ENCODE measurements at places on chromosomes 16 and 17.

GRCh38 chr16:89475144-89475543 lies 15.2 kb downstream of the ANKRD11 start:
- no peak for DNase-seq

- peak; percentile 83 for DNase-seq
Observed at GRCh38 chr17:10036511-10037061, 131.5 kb upstream of the RCVRN start.

GRCh38 chr17:45368651-45369050 lies 51.8 kb upstream of the MAP3K14 start:
- DNase-seq = no peak

DNA sequence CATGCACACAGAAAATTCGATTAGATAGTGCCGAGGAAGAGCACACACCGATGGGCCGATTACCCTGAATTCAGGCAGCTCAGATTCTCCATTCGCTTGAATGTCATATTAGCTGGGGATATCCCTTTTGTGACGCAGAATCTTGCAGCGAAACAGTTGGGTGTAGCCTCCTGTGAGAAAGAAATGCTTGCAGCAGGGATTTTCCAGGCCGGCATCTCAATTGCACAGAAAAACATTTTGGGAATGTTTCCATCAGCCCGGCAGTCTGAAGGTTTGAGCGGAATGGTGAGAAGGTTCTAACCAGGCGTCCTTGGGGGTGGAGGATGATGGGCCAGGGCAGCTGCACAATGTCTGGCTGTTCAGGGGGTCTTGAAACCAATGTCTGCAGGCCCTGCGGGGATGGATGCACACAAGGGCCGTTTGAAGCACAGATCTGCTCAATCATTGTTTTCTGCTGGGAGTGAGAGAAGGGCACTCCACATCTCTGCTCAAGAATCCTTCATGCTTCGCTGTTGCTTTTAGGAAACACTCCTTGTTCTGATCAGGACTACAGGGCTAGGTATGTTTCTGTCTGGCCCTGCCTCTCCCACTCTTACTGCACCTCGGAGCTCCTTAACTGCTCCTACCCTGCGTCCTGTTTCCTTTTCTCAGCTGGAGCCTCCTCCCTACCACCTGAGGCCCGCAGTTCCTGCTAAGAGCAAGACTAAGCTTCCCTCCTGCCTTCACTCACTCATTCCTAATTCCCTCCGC lies 94.6 kb downstream of the CMIP start:
- DNase-seq = no peak

GRCh38 chr17:72587156-72587555 lies 466.3 kb downstream of the SOX9 start:
- no peak for DNase-seq

DNA sequence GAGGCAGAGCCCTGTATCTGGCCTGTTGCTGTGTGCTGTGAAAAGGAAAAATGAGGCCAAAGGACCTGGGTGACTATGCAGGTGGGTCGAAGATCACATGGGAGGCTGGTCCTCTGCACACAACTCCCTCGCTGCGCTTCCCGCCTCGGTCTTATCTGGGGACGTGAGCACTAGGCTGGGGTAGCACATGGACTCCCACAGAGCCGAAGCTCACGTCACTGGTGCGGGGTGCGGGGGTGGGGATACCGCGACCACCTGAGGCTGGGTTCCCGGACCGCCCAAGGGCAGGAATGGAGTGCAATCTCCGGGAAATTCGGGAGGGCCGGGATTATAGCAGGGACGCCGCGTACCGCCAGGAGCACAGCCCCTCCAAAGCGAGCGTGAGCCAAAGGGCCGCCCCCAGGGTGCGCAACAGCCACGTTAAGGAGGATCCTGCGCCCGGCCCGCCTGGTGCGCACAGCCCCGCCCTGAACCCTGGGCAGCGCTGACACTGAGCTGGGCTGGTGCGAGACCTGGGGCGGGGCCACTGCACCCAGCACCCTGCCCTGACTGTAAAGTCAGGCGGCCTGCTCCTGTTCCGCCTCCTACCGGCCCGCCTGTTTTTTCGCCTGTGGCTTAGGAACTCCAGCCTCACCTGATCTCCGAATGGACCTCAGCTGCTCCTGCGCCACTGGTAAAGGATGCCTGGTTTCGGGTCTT lies 4.8 kb downstream of the MT1A start:
- peak; percentile 54 for DNase-seq

DNA sequence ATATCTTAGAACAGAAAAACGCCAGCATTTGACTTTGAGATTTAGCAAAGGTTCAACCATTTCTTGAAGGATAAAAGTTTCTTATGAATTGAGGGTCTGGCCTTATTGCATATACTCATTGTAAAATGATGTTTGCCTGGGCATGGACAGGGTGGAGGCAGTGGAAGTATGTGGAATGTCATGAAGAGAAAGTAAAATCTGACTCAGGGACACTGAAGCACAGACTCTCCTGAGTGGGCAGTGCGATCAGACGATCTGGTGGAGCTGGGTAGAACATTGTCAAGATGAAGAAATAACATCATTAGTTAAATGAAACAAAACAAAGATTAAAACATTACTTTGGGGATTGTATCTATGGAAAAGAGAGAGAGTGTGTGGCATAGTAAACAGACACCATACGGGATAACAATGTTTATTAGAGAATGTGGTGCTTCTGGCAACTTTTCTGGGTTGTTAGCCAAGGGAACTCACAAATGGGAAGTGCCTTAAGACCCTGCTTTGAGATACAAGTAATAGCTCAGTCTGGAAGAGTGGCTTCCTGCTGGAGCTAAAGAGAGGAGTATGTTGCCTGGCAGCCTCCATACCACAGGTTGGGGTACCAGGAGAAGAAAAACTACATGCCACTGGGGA lies 4.4 kb downstream of the MAP3K3 start:
- DNase-seq = no peak

DNA sequence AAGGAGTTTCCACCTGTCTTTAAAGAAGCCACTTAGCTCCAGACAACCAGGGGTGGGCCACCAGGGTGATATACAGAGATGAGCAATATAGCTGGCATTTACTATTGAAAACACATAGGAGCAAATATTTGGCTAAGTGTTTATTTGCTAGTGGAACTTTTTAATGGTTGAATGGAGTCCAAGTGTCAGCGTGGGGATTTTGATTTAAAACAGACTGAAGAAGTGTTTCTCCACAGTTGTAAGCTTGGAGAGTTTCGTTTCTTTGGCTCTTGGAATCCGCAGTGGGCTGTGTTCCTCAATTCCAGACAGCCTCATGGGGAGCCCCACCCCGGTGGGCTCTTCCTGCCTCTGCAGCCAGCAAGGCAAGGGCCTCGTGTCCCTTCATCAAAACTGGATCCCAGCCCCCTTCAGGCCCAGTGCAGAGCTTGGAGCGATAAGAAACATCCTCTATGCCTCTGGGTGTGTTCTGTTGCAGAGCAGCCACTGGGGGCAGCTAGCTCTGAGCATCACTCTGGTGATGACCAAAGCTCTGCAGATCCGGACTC lies 36.1 kb downstream of the NOG start:
- DNase-seq = no peak

DNA sequence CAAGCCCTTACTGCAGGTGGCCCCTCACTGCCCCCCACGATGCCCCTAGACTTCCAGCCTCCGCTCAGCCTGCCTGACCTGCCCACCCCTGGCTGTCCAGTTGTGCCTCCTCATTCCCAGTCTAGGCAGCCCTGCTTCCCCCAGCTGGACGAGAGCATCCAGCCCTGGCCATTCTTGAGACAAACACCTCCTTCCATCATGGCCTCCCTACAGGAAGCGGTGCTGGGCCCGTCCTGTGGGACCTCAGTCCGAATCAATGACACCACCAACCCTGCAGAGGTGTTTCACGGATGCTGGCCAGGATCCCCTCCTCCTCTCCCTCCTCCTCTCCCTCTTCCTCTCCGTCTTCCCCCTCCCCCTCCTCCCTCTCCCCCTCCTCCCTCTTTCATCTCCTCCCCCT lies 28.3 kb downstream of the CCDC40 start:
- no peak for DNase-seq

DNA sequence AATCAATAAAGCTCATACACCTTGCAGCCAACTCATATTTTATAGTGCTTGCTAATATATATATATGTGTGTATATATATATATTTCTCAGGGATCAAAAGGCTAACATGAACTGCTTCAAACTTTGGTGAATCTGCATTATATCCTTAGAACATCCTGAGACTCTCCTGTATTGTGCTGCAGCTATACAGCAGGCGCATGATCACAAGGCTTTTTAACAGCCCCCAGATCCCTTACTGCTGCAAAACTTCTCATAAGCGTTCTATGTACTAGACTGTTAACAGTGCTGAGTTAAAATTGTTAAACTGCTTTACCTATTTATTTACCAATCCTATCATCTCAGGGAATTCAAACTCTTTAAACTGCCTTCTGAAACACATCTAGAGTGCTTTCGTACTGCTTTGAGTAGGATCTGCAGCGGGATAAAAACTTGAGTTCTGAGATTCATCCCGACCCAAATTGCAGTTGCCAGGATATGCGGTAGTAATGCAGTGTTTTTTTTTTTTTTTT lies 1.3 kb downstream of the GPATCH8 start:
- DNase-seq = no peak

DNA sequence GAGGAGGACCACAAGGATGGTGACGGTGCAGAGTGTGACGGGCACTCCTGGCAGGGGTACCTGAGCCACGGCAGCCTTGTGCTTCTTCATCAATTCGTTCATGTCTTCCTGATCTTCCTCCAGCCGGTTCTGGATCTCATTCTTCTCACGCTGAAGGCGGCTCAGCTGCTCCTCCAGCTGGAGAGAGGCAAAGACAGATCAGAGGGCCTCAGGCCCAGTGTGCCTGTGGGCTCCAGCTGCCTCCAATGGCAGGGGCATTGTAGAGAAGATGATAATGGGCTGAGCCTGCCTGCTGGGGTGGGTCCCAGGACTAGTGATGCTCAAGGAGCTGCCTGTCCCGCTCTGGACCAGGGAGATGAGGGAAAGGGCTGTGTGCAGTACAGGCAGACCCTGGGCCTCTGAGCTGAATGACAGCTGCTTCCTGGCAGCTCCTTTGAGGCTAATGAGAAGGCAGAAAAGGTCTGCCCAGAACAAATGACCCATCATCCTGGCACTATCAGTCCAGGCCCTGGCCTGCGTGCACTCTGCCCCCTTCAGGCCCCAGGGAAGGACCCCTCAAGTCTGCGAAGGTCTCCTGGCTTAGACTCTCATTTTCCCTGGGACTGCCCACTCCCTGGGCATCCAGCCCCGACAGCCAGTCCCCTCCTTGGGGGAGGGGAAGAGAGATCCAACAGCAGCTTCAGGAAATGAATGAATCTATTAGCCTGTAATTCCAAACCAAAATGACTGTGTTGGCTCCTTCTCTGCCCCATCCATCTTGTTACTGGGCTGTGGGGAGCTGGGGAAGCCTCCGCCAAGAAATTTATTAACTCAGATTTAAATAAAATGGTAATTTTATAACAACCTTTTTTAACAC lies 48.0 kb downstream of the PIPOX start:
- DNase-seq = no peak

Data from CD14-positive monocyte (primary cell).